Astrocyte of the spinal cord (primary cell): ENCODE measurements at places on chromosomes 16 and 17.

DNA sequence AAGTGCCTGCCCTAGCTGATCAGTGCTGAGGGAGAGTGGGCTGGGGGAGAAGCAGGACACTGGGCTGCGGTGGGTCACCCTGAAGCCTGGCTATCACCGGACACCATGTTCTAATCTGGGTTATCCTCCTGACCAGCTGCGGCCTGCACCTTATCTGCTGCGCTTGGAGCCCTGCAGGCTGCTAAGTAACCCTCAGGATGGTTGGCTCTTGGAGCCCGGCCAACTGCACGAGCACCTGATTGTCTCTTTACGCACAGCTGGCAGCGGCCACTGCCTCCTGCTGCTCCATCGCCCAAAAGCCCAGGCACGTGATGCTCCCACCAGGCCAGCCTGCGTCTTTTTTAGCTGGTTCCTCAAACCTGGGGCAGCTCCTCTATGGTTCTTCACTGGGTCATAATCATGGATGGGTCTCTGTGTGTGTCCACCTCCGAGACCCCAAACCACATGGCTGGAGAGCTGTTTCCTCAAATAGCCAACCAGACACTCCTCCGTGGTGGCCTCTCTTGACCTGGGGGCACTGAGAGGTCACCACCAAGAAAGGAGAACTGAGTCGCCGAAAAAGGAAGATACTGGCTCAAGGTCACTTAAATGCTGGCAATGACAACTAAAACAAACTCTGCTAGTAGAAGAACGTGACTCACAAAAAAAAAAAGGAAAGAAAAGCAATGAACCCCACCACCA, 21.7 kb downstream of the SPHK1 start:
- DNase-seq, result no peak

DNA sequence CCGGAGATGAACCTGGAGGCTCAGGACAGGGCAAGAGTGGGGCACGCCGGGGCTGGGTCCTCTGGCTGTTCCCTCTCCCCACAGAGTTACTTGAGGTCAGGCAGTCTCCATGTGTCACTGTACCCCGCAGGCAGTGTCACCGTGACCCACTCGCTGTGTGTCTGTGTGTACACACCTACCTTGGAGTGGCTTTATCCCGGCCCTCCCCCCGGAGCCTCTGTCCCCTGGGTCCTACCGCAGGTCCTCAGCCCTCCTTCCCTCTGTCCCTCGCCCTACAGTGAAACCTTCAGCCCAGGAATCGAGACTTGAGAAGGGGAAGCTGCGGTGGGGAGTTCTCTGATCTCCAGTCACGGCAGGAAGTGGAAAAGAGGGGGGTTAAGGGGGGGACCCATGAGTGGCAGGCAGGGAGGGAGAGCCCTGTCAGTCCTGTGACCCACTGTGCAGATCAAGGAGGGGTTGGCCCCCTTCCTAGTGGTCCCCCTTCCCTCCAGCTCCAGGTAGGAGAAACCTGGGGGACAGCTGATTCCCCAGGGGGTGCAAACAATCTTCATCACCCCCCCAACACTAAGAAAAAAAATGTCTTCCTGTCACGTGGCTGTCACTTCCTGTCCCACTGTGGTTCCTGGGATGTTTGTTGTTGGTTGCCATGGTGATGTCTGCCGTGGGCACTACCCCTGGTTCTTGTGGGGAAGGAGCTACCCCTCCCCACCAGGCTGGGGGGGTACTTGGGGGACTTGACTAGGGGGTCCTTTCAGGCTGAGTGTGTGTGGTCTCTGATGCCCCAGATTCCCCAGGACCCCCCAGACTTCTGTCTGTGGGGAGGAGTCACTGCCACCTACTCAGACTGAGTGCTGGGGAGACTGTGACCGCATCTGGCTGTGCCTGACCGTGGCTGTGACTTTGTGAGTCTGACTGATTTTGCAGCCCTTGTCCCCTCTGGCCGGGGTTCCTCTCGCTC, 13.7 kb downstream of the RARA start:
- peak; percentile 84 for DNase-seq

DNA sequence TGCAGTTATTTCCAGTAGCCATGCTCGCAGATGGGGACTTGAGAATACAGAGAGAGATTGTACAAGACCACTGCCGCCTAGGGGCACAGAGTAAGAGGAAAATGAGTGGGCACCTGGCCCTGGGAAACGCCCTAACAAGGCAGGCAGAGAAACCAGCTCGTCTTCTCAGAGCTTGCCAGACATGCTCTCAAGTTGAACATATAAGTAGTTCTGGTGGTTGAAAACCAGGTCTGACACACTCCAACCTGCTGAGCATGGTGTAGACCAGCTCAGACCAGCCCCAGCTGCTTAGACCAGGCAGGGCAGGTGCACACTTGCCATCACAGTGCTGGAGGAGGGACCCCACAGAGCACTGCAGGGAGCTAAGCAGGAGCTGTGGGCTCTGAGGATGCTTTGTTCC, 250.5 kb downstream of the CPPED1 start:
- DNase-seq, result no peak

DNA sequence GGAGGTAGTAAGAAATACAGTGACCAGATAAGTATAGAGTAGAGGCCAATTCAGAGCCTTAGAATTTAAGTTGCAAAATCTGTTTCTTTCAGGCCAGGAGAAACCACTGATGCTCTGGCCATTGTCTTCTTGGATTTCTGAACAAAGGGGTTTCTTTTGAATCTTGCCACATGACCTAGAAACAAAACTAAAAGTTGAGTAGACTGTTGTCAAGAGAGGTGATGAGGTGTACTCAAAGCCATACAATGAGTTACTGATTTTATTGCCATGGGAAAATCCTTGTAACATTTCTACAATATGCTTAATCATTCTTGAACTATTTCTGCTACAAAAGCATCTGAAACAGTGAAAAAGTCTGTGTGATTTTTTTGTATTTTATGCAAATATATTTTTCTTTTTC, 881.3 kb downstream of the CDH11 start:
- no peak for DNase-seq

- DNase-seq, result peak; percentile 90
Measured at GRCh38 chr16:85569615-85570212, 43.4 kb upstream of the GSE1 start.

- DNase-seq, result no peak
Measured at GRCh38 chr16:1351215-1351581, 480 bp downstream of the TSR3 start.

- DNase-seq, result no peak
Measured at GRCh38 chr17:74107107-74107506, 96.4 kb upstream of the RPL38 start.

- DNase-seq, result no peak
Measured at GRCh38 chr17:60926466-60927183, 249.0 kb downstream of the BCAS3 start.

GRCh38 chr16:25966172-25967097, 274.7 kb downstream of the HS3ST4 start:
- no peak for DNase-seq

DNA sequence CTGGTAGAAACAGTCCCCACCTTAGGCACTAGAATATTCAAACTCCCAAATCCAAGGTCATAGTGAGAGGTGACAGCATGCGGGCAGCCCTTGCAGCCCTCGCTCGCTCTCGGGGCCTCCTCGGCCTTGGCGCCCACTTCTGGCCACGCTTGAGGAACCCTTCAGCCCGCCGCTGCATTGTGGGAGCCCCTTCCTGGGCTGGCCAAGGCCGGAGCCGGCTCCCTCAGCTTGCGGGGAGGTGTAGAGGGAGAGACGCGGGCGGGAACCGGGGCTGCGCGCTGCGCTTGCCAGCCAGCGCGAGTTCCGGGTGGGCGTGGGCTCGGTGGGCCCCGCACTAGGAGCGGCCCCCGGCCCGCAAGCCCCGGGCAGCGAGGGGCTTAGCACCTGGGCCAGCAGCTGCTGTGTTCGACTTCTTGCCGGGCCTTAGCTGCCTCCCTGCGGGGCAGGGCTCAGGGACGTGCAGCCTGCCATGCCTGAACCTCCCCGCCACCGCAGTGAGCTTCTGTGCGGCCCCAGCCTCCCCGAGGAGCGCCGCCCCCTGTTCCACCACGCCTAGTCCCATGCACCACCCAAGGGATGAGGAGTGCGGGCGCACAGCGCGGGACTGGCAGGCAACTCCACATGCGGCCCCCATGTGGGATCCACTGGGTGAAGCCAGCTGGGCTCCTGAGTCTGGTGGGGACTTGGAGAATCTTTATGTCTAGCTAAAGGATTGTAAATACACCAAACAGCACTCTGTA, 45.0 kb downstream of the KPNA2 start:
- no peak for DNase-seq

DNA sequence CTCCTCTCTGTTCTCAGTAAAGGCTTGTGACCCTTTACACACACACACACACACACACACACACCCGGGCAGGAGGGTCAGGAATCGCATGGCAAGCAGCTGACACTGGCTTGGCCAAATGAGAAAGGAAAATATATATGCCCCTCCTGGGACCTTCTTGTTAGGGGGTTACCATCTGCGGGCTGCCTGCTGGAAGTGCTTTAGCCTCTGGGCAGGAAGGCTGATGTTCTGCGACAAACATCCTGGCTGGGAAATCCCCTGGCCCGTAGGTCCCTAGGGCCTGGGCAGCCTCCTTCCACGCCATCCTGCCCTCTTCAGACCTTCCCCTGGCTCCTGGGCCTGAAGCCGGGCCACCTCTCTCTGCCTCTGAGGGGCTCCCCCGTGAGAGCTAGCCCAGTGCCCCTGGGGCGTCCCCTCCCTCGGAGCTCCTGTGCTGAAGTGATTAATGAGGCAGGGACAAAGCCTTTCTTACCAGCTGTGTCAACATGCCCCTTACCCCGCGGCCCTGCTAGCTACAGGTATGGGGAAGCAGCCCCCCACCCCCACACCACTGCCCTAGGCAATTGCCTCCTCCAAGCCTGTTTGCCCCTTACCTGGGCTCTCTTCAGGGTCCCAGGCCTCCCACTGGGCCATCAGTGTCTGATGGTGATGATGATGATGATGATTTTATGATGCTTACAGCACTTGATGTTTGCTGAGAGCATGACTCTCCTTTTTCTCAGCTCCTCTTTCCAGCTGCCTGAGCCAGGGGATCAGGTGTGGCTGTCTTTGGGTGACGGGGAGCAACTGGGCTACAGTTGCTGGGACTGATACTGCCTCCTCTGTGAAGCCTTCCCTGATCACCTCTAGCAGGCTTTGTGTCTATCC, 32.8 kb upstream of the ETV4 start:
- DNase-seq, result peak; percentile 18

DNA sequence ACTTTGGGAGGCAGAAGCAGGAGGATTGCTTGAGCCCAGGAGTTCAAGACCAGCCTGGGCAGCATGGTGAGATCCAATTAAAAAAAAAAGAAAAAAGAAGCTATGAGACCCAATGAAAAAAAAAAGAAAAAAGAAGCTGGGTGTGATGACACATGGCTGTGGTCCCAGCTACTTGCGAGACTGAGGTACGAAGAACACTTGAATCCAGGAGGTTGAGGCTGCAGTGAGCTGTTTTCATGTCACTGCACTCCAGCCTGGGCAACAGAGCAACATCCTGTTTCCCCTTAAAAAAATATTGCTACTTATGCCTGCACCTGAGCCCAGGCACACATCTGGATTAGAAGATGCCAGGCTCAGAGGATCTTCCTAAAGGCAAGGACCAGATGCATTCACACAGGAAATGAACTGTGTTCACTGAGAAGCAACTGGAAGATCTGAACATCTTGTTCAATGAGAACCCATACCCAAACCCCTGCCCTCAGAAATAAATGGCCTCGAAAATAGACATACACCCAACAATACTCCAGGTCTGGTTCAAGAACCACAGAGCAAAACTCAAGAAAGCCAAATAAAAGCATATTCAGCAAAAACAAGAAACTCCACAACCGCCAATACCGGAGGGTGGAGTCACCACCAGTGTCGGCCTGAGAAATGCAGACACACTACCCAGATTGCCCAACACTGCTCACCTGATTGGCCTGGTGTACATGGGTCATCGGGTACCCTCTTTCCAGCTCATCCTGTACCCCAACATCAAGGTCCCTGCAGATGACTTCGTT, 4.4 kb downstream of the RNF135 start:
- no peak for DNase-seq

DNA sequence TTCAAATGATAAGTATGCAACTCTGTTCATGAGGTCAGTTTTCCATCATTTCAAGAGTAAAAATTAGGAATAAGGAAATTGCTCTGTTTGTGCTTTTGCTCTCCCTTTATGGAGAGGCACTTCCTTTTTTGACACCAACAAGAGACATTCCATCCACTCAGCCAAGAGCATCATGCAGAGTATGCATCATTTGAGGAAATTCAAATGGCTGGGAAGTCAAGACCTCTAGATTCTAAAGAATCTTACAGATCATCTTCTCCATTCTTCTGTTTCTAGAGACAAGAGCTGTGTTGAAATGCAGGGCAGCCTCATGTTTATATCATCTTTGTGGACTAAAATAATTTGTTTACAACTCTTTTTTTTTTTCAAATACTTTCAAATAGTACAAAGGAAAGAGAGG, 669.4 kb downstream of the CDH11 start:
- no peak for DNase-seq
